Activated CD4-positive, alpha-beta T cell treated with anti-CD3 and anti-CD28 coated beads, Interleukin-2, amount 50 U/mL, for 48 hours (primary cell): ENCODE measurements at places on chromosomes 16 and 17.

GRCh38 chr16:48535831-48536613 lies 74.0 kb downstream of the N4BP1 start:
- DNase-seq = no peak

- no peak for DNase-seq
Measured at GRCh38 chr16:68642436-68643101, 2.5 kb upstream of the CDH3 start.

GRCh38 chr16:67441907-67442306 lies 11.0 kb downstream of the HSD11B2 start:
- no peak for DNase-seq

DNA sequence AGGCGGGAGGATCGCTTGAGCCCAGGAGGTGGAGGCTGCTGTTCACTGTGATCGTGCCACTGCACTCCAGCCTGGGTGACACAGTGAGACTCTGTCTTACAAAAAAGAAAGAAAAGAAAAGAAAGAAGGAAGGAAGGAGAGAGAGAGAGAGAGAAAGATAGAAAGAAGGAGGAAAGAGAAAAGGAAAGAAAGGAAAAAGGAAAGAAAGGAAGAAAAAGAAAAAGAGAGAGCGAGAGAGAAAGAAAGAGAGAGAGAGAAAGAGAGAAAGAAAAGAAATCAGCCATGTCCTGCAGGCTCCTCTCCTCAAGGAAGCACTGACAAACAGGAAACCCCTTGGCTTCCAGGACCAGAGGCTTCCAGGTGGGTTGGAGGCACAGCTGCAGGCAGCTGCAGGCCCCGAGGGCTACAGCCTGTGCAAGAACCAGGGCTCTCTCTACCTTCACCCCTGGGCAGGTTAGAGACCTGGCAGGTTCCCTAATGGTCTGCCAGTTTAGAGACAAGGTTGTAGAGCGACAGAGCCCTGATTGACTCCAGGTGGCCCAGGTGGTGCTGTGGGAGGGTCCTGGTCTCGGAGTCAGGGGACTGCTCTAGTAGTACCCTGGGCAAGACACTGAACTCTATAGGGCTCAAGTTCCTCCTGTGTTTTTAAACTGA lies 53.8 kb downstream of the PECAM1 start:
- no peak for DNase-seq

DNA sequence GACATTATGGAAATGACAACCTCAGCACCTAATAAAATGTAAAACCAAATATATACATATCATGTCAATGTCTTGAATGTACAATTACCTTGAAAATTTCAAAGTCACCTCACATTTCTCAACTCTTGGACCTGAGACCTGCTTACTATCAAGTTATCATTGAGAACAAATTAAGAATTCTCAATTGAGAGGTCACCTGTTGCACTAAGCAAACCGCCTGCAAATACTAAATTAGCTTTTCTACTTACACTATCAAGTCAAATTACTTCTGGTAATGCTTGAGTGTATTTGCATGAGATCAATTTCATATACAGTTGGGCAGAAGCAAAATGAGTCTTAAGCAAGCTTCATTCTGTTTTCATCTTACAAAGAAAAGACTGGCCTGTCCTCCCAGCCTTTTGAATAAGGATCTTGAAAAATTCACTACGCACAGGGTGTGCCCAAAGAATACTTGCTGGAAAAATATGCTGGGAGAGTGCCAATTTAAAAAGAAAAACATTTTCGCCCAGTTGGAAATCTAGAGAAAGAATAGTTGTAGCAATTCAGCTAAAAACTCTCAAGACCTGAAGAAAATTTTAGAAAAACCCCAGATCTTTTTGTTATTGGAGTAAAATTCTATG lies 35.7 kb downstream of the KANSL1 start:
- no peak for DNase-seq
